NCI-H774 (cell line): ENCODE measurements at places on chromosomes 2 and 18.
A peak's percentile ranks its signal among the peaks of the same experiment; 100 is the strongest.

- peak; percentile 62 for DNase-seq
Measured at GRCh38 chr2:25700221-25700660, 26.9 kb upstream of the DTNB start.

GRCh38 chr2:68837861-68838341 lies 33.3 kb downstream of the BMP10 start:
- no peak for DNase-seq

GRCh38 chr2:213032607-213033006 lies 118.8 kb downstream of the IKZF2 start:
- no peak for DNase-seq

- DNase-seq, result no peak
Measured at GRCh38 chr2:47056868-47057686, 98.0 kb downstream of the STPG4 start.

- DNase-seq, result peak; percentile 58
Measured at GRCh38 chr2:3738454-3738853, 35.1 kb downstream of the DCDC2C start.

DNA sequence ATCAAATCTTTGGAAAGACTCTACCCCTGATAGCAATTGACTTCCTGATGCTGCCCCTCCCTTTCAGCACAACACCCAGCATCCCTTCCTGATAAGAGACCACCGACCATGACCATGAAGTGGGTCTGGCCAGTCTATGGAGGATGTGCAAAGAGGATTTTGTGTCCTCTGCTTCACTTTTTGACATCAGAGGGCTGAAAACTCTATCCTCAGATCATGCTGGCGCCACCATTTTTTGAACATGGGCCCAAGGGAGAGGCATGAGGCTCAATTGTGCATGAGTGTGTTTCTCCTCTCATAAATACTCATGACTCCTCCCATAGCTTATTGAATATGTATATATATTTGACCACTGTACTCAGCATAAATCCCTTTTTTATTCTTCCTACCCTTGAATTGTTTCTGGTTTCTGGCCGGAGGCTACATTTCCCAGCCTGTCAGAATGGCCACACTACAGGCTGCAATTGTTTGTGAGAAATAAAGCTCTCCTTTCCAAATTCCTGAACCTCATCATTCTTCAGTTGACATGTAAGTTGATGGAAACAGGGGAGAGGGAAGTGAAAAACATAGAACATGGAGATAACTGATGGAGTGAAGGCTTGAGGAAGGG lies 314.1 kb downstream of the MYCN start:
- DNase-seq, result no peak

DNA sequence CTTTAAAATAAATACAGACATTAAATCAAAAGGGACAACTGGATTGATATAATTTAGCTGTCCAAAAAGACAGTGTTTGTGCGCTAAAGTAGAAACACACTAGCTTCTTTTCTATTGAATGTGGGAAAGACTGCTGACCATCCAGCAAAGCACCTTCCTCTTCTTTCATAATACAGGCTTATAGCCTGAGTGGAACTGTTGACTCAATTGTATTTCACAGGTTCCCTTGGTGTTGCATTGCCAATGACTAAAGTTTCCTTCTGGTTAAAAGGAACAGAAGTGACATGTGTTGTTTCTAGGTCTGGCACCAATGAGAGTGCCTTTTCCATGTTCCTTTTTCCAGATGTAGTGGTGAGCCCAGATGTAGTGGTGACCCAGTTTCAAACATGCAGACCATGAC lies 412.3 kb downstream of the RNF144A start:
- no peak for DNase-seq

- no peak for DNase-seq
Measured at GRCh38 chr2:186546846-186547245, 43.0 kb upstream of the ITGAV start.

DNA sequence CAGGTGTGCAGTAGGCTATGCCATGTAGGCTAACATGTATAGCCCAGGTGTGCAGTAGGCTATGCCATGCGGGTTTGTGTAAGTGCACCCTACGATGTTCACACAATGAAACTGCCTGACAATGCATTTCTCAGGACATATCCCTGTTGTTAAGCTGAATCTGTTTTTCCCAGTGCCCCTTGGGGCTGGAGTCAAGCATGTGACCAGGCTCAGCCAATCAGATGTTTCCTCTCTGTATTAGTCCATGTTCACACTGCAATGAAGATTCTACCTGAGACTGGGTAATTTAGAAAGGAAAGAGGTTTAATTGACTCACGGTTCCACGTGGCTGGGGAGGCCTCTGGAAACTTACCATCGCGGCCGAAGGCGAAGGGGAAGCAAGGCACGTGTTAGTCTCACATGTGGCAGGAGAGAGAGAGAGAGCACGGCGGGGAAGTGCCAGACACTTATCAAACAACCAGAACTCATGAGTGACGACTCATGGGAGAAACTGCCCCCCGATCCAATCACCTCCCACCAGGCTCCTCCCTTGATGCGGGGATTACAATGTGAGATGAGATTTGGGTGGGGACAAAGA lies 24.2 kb downstream of the ITM2C start:
- no peak for DNase-seq

GRCh38 chr2:234680688-234681619 lies 184.1 kb upstream of the ARL4C start:
- no peak for DNase-seq

GRCh38 chr2:149167941-149168340 lies 129.4 kb downstream of the LYPD6B start:
- DNase-seq, result no peak

DNA sequence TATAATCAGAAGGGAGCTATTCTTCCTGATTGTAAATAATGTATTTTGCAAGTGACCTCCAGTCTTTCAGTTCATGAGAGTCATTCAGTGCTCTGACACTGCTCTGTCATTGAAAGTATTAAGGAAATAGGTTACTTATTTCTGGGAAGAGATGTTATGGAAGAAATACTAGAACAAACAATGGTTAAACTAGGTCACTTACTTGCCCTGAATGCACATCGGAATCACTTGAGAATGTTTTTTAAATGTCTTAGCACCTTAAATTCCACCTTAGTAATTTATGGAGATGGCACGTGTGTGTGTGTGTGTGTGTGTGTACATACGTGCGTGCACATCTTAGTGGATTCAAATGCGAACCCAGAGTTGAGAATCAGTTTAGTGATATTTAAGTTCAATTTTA lies 126.6 kb upstream of the KCNH7 start:
- DNase-seq, result no peak

DNA sequence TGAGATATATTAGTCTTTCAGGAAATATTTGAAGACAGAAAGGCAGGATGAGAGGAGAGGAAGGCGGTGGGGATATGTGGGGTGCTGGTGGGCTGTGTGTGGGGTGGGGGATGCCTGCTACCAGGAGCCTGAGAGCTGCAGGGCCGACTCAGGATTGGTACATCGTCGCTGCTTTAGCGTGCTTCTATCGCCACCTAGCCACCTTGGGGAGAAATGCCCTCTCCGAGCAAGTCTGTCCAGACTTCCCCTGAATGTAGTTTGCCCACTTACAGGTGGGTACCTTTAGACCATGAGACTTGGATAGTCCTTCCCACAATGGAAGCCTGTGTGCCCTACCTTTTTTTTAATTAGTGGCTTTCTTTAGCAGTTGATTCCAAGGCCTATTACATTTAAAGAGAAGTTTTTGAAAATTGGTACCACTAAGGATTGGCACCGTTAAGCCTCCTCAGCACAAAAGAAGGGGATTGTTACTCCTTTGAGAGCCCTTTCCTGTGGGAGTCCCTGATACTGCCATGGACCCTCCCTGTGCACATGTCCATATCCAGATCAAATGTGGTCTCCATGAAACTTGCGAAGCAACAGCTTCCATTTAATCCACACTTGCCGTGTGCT lies 114.1 kb upstream of the NDUFV2 start:
- peak; percentile 13 for DNase-seq

GRCh38 chr2:190627448-190628412 lies 21.2 kb upstream of the NAB1 start:
- DNase-seq, result no peak

- DNase-seq, result no peak
Measured at GRCh38 chr2:209413311-209414014, 10.4 kb upstream of the MAP2 start.

- no peak for DNase-seq
Measured at GRCh38 chr2:106138543-106139237, 55.4 kb downstream of the UXS1 start.

- DNase-seq, result no peak
Measured at GRCh38 chr2:241803387-241804325, 5.3 kb upstream of the NEU4 start.

GRCh38 chr2:85785871-85786270 lies 32.1 kb downstream of the ATOH8 start:
- DNase-seq, result no peak

DNA sequence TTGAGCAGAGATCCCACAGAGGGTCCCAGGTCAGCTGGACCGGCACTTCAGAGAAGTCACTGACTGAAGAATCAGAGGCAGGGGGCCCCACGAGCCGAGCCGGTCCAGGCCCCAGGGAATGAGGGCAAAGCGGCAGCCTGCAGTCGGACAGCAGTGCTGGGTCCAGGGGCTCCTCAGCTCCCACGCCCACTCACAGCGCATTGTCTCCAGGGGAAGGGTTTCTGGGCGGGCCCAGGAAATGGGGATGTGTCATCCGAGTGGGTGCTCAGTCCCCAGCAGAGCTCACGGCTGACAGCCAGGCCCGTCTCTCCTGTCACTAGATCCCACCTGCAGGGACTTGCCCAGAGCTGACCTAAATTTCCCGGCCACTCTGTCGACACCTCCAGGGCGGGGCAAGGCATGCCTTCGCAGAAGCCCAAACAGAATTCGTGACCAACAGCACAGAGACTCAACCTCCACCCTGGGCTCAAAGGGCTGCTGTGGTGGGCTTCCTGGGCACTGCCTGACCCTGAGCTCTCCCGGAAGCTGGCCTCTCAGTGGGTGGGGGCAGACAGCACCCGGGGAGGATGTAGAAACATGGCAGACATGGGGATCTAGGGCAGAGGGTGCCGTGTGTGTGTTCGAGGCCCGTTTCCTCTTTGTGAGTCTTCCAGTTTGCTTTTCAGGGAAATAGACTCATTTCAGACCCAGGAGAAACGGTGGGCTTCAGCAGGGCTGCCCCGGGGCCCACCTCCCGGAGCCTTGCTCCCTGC lies 42.1 kb upstream of the TAF1B start:
- no peak for DNase-seq

- no peak for DNase-seq
Measured at GRCh38 chr2:194539425-194539824, 1117.6 kb upstream of the SLC39A10 start.

DNA sequence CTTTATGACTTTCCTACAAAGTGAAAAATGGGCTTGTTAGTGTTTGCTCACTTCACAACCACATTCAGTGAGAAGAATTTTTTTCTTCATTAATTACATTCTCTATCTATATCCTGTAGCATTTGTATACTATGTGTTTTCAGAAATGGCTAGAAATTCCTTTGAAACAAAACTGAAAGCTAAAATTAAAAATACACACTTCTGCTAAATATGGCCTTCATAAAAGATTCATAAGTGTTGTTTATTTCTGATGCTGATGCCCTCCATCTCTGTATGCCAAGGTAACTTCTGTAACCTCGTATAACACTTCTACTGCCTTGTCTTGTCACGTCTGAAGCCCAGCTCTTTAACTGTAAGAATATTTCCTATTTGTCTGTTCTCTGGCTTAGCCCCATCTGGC lies 59.8 kb downstream of the PMAIP1 start:
- no peak for DNase-seq

- DNase-seq, result no peak
Measured at GRCh38 chr2:194706179-194706578, 950.8 kb upstream of the SLC39A10 start.

GRCh38 chr18:35619464-35619863 lies 37.9 kb downstream of the GALNT1 start:
- DNase-seq, result no peak

- no peak for DNase-seq
Measured at GRCh38 chr2:197604117-197604860, 71.1 kb downstream of the RFTN2 start.

- no peak for DNase-seq
Measured at GRCh38 chr2:202564226-202564625, 70.5 kb upstream of the FAM117B start.

DNA sequence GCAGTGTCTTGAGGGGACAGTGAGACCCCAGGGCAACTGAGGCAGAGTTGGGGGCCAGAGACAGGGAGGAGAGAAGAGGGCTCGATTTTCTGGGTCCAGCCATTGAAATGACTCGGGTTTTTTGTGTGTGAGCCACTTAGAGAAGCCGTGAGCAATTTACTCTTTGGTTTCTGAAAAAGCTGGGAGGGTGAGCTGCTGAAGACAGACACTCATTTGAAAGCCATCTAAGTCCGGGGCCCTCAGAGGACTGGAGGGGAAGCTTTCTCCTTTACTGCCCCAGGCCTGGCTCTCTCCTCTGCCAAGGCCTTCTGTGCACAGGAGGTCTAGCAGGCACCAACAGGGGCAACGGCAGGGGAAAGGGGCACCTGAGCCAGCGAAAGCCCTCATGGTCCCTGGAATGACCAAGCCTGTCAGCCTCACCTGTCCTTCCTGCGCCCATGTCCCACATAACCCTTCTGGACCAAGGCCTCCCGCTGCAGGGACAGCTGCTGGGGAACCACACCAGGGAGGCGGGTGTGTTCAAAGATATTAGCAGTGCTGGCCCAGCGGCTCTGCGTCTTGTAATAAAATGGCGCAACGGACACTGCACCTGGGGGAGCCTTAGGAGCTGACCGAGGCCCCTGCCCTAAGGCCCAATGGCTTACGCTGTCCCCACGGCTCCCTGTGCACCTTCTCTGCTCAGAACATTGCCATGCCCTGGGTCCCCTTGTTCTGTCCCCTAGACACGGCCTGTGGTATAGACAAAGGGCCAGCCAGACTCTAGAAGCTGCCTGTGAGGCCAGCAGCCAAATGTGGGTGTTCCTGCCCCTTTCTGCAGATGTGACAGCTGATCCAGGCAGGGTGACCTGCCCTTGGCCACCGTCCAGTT lies 45.8 kb downstream of the HS6ST1 start:
- no peak for DNase-seq

GRCh38 chr2:29629495-29629894 lies 291.9 kb downstream of the ALK start:
- DNase-seq, result no peak

GRCh38 chr2:149399934-149400615 lies 69.7 kb downstream of the LYPD6 start:
- DNase-seq, result peak; percentile 65
